Activated CD4-positive, alpha-beta T cell treated with anti-CD3 and anti-CD28 coated beads for 48 hours (primary cell): ENCODE measurements at places on chromosomes 1 and 21.

DNA sequence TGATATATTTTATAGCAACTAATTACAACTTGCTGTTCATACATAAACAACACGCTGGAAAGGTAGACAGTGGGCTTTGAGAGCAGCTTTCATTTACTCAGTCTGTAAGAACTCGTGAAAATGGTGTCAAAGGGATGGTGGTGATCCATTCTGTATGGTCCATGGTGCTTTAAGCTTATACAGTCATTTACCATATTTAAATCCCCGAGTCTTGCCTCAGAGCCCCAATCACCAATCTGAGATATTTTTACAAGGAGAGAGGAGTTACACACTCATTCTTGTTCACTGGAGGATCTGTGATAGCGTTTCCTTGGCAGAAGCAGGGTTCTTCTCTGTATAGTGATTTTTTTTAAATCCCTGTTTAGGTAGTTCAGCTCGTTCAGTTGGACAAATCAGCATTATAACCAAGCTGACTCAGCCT is 694.6 kb downstream of the USP25 start:
- no peak for DNase-seq

DNA sequence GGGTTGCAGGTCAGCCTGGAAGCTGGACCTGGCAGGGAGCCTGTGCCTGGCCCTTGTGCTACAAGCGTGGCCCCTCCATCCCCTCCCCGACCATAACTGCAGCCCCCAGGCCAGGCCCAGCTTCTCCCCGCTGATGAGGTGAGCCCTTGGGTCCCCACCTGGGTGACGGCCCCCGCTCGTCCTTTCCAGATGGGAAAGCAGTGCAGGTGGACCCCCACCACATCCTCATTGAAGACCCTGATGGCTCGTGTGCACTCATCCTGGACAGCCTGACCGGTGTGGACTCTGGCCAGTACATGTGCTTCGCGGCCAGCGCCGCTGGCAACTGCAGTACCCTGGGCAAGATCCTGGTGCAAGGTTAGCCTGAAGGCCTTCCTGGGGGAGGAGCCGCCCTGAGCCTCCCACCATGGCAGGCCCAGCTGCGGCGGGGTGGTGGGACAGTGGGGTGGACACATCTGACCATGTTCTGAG is 56.9 kb downstream of the TRIM11 start:
- DNase-seq = no peak

- DNase-seq = no peak
These were observed 368.5 kb upstream of the SNX7 start for GRCh38 chr1:98292994-98293393.

- DNase-seq = no peak
These were observed 397.3 kb downstream of the AGBL4 start for GRCh38 chr1:49626472-49626871.

- no peak for DNase-seq
These were observed 367.1 kb downstream of the PBX1 start for GRCh38 chr1:164926107-164926506.

DNA sequence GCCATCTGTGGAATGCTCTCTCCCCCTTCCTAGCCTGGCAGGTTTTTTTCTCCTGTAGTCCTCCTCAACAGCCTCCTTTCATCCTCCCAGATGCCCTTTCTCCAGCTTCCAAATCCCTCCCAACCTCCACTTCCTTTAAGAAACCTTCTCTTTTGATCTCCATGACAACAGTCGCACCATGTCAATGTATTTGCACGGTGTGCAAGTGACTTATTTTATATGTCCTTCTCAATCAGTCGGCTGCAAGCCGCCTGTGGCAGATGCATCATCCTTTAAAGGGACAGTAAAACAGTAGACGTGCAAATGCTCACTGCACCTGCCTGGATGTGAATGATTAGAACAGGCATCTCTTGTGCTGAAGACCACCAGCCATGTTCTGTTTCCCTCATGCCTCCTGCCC is 285.2 kb downstream of the PCP4 start:
- DNase-seq = no peak

DNA sequence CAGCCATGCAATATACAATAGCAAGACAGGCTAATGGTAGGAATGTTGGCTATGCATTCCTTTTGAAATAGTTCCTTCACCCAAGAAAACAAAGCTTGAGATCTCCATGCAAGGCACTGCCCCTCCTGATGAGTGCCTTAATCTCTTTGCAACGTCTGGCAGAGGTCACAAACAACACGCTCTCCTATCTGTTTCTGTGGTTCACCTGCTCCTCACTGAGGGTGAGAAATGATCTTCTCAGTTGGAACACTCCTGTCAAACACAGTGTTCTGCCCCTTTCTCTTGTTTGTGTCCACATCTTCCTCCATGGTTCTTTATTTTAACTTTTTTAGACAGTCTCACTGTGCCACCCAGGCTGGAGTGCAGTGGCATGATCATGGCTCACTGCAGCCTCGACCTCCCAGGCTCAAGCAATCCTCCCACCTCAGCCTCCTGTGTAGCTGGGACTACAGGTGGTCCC is 21.2 kb upstream of the XPR1 start:
- no peak for DNase-seq

- DNase-seq = no peak
These were observed 1.2 kb upstream of the CAMTA1 start for GRCh38 chr1:6783936-6784559.

DNA sequence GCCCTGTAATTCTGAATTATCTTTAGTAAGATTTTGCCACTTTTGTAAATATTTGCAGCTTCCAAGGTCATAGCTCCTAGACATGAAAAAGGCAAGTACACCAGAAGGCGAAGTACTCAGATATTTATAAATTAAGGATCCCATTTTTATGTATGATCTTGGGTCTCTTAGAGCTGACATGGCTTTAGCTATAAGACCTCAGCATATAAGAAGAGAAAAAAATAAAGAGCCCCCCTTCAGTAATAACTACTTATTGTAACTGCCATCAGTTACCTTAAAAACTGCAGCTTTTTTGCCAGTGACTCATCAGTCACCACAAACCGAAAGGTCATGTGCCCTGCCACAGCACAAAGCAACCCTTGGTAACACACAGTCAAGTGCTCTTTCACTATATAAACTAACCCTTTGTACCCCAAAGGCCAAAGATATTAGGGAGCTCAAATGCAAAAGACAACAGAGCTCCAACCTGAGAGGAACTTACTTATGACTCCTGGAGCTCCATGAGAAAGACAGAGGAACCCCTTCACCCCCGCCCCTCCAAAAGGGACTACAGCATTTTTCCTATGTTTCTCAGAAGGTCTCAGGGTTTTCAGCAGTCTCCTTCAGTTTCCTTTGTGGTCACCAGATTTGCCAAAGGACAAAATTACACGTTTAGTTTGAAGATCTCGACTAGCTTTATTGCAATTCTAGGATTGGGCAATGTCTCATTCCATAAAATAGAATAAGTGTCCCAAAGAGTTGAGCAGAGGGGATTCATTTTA is 219.8 kb upstream of the DUSP10 start:
- peak; percentile 55 for DNase-seq

GRCh38 chr21:21806711-21807597 is 808.7 kb downstream of the NCAM2 start:
- DNase-seq = no peak

DNA sequence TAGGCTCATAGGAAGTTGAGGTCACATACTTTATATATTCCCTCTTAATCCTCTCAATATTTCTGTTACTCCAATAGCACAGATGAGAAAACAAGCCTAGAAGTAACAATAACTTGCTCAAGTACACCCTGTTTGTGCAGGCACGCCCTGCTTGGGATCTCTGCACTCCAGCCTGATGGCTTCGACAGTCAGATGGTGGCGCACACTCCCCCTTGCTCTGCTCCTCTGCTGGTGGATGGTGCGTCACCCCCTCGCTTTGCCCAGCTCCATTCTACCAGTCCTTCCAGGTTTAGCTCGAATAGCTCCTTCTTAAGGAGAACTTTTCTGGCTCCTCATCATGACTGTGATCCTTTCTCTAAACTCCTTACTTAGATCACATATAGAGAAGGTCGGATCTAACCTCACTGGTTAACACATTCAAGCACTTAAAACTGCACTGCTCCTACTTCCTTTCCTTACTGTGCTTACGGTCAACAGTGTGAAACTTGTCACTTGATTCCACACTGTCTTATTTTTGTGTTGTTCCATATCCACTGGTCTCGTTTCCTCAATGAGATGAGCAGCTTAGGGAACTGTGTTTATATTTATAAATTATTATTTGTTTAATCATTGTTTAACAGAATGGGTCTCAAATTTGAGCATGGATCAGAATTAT is 3.0 kb downstream of the TSPAN2 start:
- DNase-seq = no peak

DNA sequence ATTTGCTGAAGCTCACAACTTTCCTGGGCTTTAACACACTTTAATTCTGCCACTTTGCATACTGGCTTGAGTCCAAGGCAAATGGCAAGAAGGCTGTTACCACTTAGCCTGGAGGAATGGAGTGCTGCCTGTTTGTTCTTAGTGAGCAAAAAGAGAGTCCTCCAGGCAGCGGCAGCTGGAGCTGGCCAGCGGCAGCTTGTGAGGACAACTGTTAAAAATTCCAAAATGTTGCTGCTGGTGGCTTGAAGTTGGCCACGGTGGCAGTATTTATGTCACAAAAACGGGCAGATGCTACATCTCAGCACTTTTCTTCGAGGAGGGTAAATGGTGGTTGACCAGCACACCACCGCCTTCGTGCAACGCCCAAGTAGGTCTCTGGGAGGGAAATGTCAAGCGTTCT is 27.3 kb downstream of the STPG1 start:
- DNase-seq = no peak
